ENCODE measurements at places on chromosomes 12 and 14.
A peak's percentile ranks its signal among the peaks of the same experiment; 100 is the strongest.

GRCh38 chr14:30874120-30874998, at the start of gene COCH:
COCH (plus strand) TSS chr14:30874559; CDS start chr14:30874939, 380 bp downstream.
- peak; percentile 78 for DNase-seq

GRCh38 chr12:106245767-106246166, 2.1 kb downstream of the CKAP4 start:
- no peak for DNase-seq

- DNase-seq, result no peak
Measured at GRCh38 chr14:75928690-75929181, 53.1 kb downstream of the TGFB3 start.

- no peak for DNase-seq
Measured at GRCh38 chr14:53841109-53842099, 115.2 kb downstream of the BMP4 start.

- no peak for DNase-seq
Measured at GRCh38 chr14:48725051-48725734, 861.0 kb downstream of the RPS29 start.

- no peak for DNase-seq
Measured at GRCh38 chr12:104952816-104953215, 5.3 kb downstream of the SLC41A2 start.

DNA sequence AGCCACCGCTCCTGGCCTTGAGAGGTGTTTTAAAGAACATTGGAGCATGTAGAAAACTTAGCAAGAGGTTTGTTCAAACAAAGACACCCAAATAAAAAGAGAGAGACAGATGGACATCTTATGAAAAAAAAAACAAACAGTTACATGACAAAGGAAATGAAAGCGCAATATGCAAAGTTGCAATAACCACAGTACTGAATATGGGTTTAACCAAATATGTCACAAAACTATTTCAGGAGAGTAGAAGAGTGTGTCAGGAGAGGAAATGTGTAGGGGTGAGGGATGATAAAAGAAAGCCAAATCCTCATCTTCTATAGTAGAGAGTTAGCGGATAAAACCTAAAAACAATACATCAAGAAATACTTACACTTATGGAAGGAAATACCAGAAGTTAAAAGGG, 98.4 kb downstream of the GTF2A1 start:
- no peak for DNase-seq

DNA sequence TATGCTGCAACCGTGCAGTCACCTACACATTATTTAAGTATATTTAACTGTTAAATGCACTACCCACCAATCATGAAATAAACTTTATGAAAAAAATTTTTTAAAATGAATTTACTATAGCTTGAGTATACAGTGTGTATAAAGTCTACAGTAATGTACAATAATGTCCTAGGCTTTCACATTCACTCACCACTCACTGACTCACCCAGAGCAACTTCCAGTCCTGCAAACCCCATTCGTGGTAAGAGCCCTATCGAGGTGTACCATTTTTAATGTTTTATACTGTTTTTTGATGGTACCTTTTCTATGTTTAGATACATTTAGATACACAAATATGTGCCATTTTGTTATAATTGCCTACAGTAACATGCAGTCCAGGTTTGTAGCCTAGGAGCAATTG, 48.1 kb downstream of the KLRG1 start:
- DNase-seq, result no peak

DNA sequence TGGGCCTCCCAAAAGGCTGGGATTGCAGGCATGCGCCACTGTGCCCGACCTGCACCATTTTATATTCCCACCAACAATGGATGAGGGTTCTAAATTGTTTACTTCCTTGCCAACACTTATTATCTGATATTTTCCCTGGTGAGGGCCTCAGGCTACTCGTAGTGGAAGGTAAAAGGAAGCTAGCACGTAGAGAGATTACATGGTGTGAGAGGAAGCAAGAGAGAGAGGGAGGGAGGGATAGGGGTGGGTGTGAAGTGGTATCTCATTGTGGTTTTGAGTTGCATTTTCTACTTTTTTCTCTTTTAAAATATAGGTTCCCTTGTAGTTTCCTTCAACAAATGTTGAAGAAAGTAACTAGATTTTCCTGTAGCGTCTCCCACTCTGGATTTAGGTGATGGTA, 30.9 kb downstream of the MYO1H start:
- DNase-seq, result no peak

DNA sequence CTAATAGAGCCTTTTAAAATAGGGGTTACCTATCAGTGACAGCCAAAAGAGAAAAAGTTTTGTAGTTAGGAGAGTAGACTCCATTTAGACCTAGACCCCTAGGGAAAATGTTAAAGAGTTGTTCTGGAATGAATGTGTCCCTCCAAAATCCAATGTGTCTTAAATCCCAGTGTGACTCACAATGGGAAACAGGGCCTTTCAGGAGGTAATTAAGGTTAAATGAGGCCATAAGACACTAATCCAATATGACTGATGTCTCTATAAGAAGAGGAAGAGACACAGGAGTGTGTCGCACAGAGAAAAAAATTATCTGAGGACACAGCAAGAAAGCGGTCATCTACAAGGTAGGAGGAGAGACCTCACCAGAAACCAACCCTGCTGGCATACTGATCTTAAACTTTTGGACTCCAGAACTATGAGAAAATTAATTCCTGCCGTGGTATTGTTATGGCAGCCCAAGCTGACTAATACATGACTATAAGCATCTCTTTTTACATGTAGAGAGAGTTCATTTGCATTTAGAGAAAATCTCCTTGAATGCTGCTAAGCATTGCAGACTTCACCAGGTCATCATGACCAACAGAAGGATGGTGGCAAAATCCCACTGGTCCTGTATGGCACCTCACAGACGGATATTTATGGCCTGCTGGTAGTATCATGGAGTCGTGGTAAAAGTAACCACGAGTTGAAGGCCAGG, 259.6 kb upstream of the TMTC1 start:
- DNase-seq, result no peak

DNA sequence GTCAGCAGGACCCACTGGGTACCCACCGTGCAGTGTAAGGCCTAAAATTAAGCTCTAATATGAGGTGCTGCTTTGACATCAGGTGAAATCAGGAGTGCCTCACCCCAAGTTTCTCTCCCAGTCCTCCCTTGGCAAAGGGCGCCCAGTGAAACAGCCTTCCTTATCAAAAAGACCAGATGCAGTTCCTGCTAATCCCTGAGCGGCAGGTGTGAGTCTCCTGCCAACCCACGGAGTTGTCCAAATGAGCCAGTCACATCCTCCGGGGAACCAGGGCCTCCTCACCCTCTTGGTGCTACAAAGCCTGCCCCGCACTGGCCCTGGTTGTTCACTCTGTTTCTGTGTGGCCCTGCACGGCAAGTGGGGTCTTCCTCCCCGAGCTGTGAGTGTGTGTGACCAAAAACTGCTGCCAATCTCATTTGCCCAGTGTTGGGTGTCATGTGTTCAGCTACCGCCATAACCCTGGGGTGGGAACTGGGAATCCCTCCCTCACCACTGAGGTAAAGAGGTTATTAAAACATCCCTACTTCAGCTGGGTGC, 20.2 kb upstream of the P2RX4 start:
- DNase-seq, result no peak

GRCh38 chr14:104973135-104973384, 5.1 kb downstream of the AHNAK2 start:
- no peak for DNase-seq

DNA sequence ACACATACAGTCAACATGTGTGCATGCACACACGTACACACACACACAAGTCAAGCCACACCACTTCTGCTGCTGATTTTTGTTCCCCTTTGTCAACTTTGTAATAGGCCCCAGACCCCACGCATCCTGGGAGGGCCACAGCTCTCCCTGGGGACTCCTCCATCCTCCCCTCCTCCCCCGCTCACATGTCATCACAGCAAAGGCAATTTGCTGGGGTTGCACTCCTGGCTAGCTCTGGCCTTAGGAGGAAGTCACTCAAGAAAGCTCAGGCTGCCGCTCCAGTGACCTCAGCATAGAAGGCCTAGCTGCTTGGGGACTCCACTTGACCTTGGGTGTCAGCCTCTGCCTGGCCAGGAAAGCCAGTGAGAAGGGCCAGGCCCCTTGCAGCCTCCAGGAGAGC, 27.2 kb downstream of the NGB start:
- no peak for DNase-seq

- no peak for DNase-seq
Measured at GRCh38 chr12:42182394-42182793, 37.7 kb upstream of the GXYLT1 start.

- no peak for DNase-seq
Measured at GRCh38 chr12:38998887-38999482, 93.6 kb upstream of the CPNE8 start.

GRCh38 chr12:89353188-89353822, 1.0 kb upstream of the DUSP6 start:
- peak; percentile 84 for DNase-seq

DNA sequence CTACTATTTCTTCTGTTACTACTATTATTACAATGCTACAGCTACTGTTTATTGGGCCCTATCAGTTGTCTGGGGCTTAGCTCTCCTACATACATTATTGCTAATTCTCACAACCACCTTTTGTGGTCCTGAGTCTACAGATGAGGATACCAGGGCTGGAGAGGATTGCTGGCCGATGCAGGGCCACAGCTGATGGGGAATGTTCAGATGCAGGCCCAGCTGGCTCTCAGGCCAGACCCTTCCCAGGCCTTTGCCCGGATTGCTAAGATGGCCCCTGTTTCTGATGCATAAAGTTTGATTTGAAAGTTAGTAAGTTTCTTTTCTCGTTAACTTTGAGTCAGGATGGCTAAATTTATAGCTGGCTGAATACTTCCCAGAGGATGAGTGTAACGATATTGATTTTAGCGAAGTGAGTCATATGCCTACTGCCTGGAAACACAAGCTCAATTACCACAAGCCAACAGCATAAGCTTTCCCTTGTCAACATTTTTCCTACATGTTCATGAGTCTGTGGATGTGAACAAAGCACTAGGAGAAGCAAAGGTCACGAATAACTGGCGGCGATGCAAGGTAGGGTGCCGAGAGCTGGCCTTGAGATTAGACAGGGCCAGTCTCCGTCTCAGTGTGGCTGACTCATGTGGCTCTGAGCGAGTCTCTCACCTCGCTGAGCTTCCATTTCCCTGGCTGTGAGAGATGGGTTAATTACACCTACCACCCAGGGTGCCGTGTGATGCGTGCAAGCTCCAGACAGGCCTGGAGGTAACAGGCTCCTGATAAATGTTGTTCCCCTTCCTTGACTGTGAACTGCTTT, 111.0 kb downstream of the BEGAIN start:
- no peak for DNase-seq

- DNase-seq, result no peak
Measured at GRCh38 chr14:102785595-102785963, 8.3 kb downstream of the TRAF3 start.

DNA sequence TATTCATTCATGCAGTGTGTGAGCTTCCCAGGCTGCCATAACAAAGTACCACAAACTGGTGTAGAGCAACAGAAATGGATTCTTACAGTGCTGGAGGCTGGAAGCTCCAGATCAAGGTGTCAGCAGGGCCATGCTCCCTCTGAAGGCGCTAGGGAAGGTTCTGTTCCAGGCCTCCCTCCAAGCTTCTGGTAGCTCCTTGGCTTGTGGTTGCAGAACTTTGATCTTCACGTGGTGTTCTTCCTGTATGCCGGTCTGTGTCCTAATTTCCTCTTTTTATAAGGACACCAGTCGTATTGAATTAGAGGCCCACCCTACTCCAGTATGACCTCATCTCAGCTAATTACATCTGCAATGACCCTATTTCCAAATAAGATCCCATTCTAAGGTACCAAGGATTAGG, 3.1 kb downstream of the OTUB2 start:
- DNase-seq, result no peak

- no peak for DNase-seq
Measured at GRCh38 chr14:67746927-67747326, 45.2 kb downstream of the RDH12 start.

DNA sequence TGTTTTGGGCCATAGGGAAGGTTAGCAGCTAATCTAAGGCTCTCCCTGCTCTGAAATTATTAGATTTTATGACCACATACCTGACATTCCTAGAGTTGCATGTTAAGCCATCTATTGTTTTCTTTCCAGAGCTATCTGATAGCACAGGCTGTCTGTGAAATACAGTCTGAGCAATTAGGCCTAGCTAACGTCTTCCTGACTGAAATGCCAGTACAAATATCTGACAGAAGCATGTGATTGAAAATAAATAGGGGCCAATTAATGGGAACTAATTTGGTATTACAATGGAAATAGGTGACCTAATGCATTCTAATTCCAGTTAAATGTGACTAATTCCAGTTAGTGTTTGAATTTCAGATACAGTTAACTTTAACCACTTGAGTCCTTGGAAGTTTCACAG, 115.2 kb downstream of the C12orf75 start:
- no peak for DNase-seq

- DNase-seq, result no peak
Measured at GRCh38 chr14:21612324-21612723, 22.4 kb downstream of the OR10G2 start.

GRCh38 chr14:61625165-61625564, 70.1 kb upstream of the HIF1A start:
- DNase-seq, result no peak

GRCh38 chr12:132238488-132238854, 90.9 kb downstream of the GALNT9 start:
- no peak for DNase-seq

DNA sequence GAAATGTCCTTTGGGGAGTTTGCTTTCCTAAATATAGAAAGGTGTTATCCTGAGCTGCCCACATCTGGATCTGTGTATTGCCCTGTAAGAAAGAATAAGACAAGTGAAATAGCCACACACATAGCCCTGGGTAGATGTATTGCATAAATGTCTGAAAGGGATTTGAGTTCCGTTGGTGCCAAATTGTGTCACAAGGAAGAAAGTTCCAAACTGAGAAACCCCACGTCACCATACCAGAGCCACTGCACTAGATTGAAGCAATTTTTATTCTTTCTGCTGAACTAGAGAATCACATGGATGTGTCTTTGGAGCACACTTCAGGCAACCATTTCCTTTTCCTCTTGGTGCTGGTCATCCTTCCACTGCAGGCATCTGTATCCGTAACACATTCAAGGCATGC, 5.0 kb downstream of the RNASE9 start:
- DNase-seq, result no peak

- DNase-seq, result no peak
Measured at GRCh38 chr12:67722296-67722695, 73.8 kb downstream of the DYRK2 start.

DNA sequence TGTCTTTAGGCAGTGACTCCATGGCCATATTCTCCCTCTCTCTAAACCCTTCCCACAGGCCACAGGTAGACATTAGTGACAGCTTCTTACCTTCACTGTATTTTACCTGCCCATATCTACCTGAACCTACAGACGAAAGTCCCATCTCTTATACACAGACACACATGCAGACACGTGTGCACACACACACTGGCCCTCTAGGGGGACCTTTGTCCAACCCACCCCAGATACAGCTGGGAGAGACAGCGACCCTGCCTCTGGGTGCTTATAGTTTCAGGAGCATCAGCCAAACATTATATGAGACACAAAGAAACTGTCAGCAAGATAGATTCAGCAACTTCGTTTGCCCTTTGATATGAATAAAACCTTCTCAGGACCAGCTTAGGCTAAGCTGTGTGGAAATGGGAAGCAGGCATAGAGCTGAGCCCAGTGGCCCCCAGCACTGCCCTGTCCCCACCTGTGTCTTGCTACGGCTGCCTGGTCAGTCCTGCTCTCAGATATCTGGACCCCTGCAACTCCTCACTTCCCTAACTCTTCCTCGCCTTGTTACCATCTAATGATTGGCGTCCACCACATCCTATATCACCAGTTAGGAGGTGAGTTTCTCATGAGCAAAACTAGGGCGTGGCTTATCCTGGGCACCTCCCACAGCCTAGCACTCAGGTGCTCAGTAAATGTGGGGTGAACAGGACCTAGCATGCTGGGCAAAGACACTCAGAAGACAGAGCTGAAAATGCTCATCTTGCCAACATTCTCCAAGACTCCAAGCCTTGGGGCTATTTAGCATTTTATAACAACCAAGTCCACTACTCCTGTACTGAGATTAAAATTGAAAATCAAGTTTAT, 12.0 kb upstream of the CD9 start:
- DNase-seq, result no peak

All from NCI-H1092 treated with DMSO at 0.1 percent for 48 hours (cell line).